ENCODE measurements at places on chromosomes 13 and 19.

DNA sequence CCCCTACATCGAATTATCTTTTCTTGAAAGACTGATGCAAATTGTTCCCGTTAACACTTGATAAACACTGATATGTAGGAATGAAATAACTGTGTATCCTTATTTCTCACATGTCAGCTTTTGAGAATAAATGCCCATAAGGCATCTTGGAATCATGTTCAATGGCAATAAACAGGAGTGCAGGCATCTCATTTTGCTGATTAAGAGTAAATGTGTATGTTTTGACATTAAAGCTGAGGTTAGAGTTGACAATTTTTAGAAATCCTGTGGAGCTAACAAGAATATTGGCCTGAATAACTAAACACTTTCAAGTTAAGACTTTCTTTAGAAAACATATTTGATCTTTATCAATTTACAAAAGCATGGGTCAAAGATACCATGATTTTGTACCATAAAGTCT is 646.2 kb upstream of the MIR17HG start:
- H3K4me3 ChIP-seq: no peak overlapping the region
- H3K27ac ChIP-seq: no peak overlapping the region
- H3K4me1 ChIP-seq: no peaks in the 10 kb centered on the region
- peaks cover 2% of the 10 kb centered on the region for H3K27me3 ChIP-seq

- no peaks in the 10 kb centered on the region for H3K36me3 ChIP-seq
- no peak overlapping the region for H3K4me3 ChIP-seq
- no peak overlapping the region for H3K27ac ChIP-seq
These were observed 48.8 kb downstream of the COMP start for GRCh38 chr19:18742324-18742723.

DNA sequence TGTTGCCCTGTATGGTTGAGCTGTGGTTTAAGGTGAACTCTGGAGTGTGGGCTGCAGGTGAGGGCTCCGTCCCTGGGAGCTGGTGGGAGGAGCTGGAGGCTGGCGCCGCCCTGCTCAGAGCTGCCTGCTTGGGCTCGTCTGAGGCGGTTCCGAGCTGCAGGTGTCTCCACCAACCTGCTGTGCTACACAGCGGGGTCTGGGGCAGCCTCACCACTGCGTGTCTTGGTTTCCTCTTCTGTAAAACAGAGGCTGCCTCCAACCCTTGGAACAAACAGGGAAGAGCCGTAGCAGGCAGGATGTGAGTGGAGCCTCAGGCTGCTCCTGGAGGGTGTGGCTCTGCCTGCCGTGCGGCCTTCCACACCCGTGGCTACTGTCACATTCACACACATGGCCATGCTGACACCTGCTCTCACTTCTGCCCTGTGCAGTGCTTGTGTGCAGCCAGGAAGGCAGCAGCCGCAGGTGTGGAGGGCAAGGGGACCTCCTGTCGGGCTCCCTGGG is 21.4 kb downstream of the NAXD start:
- H3K27ac ChIP-seq: no peak overlapping the region
- peaks cover 12% of the 10 kb centered on the region for H3K4me1 ChIP-seq
- H3K36me3 ChIP-seq: peaks cover 48% of the 10 kb centered on the region
- DNase-seq: no peak
- H3K4me3 ChIP-seq: peak overlapping the region; percentile 47

GRCh38 chr13:41383386-41383785 is 72.3 kb downstream of the NAA16 start:
- peaks cover 3% of the 10 kb centered on the region for H3K27me3 ChIP-seq
- no peak for DNase-seq
- H3K36me3 ChIP-seq: no peaks in the 10 kb centered on the region
- H3K4me3 ChIP-seq: no peak overlapping the region

DNA sequence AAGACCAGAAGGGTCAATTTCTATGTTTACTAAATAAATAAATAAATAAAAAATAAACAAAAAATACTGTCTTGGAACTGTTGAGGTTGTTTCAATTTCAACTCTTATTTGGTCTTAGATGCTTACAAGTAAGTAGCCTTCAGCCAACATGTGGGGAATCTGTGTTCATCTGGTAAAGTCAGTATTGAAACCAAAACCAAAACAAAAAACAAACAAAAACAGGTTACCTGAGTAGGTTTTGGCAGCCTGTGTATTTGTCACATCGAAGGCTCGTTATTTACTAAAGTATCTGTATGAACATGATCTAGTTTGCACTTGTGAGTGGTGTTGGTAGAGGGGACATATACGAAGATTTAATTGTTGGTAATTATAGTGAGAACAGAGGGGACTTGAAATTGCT is 471.5 kb downstream of the SLITRK5 start:
- no peak for DNase-seq
- no peaks in the 10 kb centered on the region for H3K36me3 ChIP-seq
- H3K27me3 ChIP-seq: peaks cover 3% of the 10 kb centered on the region
- no peak overlapping the region for H3K27ac ChIP-seq
- no peak overlapping the region for H3K4me3 ChIP-seq
